ENCODE measurements at places on chromosomes 1 and 21. TPM values are rescaled to one million over a fixed set of nuclear protein-coding genes. Genes with fewer than 3 reads are reported as not detected.

GRCh38 chr1:114023377-114023776 lies 44.1 kb downstream of the OLFML3 start:
- DNase-seq, result no peak

DNA sequence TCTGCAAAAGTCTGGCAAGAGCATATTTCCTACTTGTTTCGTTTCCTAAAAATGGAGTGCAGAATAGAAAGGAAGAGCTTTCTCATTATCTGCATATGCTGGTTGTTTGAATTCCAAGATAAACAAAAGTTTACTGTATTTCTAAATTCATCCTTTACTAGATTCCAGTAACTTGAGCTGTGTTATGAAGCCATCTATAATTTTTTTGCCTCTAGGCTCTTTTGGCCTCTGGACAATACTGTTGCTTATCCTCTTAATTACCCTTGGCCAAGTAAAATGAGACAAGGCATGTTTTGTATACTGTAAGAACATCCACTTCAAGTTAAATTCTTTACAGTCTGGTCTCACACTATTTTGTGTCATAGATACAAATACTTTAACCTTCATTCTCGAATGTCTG lies 45.6 kb upstream of the HFM1 start:
- DNase-seq, result no peak

Gene RXFP4
- total RNA-seq, result not detected

DNA sequence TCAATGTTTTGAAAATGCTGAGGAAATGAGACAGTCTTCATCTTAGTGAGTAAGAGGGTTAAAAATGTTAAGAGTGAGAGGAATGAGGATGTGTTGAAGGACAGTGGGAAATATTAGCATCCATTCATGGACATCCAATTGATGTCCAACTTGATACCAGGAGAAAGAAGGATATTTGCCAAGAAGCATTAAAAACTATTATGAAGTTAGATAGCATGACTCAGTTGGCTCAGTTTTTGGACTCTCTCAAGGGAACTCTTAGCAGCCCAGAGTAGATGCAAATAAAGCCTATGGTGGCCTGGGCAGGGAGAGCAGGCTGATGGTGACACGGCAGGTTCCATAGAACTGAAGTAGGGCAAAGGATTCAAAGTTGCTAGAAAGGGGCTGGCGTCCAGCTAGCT lies 171.0 kb downstream of the ZZZ3 start:
- peak; percentile 73 for DNase-seq

GRCh38 chr1:234412830-234413229 lies 39.6 kb downstream of the COA6 start:
- no peak for DNase-seq

Gene AADACL4
- not detected for total RNA-seq

All from Daoy (cell line).